ENCODE measurements at places on chromosomes 3 and 15.

DNA sequence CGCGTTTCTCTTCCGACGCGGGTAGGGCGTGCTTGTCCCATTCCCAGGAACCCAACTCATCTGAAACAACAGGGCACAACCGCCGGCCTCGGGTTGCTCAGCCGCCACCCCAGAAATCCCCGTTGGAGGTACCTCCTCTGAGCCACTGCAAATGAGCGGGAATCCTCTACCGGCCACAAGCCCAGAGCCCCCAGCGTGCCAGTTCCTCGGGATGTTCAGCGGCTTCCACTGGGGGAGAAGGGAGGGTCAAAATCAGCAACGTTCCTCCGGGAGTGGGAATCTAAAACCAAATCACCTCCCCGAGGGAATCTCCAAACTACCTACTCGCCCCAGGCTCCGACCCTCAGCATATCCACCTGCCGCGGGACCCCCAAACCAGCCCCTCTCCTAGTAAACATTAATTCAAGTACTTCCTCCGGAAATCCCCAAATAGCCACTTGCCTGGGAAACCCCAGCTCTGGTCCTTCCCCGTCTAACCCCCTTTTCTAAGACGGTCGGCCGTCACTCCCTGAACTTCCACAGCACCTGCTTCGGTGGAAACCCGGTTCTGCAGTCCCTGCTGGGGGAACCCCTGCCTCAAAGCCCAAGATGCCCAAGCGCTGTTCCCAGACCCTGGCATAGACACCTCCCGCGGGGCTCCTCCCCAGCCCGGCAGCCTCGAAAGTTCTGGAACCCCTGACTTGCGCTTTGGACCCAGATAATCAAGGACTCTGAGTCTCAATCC lies 887 bp downstream of the OXTR start:
- DNase-seq: no peak

DNA sequence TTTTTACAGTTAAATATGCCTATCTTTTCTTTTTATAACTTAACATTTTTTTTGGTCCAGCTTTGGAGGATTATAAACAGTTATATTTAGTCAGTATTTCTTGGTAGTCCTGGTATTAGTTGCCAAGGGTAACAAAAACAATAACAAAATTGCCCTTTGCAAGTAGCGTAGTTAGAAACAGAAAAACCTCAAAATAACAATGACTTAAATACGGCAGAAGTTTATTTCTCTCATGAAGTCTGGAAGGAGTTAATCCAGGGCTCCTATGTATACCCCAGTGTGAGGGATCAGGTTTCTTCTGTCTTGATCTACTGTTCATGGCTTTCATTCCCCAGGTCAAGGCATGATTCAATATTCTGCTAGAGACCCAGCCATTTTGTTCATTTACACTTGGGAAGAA lies 14.1 kb upstream of the MYH15 start:
- DNase-seq: no peak

DNA sequence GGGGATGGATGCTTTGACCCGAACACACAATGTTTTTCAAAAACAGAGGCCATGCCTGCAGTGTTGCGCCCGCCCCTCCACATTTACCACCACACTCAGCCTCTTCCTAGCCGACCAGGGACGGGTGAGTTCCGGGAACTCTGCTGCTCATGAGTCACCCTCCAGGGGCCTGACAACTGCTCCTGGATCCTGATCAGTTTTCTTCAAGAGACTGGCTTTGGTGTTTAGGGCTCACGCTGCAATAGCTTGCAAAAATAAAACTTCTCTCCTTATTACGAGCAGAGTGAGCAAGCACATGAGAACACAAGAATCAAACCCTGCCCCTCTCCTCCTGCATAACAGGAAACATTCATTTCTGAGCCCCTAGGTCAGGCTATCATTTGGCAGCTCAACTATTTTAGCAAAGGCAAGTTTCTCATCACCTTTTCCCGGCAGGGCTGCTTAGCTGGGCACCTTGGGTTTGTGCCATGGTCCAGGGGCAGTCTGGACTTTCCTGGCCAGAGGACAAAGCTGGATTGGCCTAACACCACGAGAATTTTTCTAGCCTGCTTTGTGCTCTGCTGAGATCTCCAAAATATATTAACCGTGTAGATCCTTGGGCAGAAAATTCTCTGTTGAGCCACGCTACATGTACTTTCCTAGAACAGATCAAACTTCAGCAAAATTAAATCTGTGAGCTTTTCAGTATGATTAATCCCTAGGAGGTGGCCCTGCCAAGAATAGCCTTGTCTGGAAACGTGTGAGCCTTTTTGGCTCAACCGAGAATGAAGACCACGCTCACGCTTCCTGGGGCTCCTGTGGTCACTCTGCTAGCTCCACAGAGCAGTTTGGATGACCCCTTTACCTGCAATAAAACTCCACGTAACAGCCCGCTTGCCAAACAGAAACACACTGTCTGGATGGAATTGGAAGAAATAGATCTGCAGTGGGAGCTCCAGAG lies 52.7 kb upstream of the SPATA12 start:
- DNase-seq: no peak

- peak; percentile 64 for DNase-seq
Measured at GRCh38 chr3:13657660-13658435, 108.9 kb downstream of the FBLN2 start.

- DNase-seq: no peak
Measured at GRCh38 chr15:64092864-64093626, 593 bp downstream of the CIAO2A start.

DNA sequence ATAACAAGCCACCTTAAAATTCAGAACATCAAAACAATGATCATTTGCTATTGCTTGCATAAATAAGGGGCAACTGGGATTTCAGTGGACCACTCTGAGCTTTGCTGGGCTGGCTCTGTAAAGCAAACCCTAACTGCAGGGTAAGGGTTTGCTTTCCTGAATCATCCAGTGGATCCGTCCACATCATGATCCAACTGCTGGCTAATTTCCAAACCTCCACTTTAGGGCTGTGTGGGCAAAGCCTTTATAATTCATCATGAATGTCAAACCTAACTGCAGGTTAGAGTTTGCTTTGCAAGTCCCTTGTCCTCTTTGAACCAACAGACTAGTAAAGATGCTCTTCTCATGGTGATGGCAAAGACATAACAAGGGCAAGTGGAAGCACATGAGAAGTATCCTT lies 76.1 kb downstream of the SYNPR start:
- DNase-seq: no peak

DNA sequence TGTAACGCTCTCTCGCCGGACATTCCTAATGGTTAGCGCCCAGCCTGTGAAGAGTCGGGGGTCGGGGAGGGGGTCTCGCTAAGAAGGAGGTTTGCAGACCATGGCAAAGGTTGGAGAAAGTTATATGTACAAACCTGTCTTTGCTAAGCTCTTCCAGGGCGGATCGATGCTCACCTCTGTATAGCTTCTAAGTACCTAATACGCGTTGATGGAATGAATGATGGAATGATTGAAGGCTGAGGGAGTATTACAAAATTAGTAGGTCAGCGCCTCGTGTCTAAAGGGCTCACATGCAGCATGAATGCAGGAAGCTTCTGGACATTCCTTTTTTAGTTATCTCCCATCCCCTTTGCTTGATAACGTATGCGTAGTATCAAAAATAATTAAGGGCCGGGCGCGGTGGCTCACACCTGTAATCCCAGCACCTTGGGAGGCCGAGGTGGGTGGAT lies 305 bp upstream of the KPNA1 start:
- no peak for DNase-seq

GRCh38 chr15:73955326-73955725 lies 29.1 kb downstream of the LOXL1 start:
- no peak for DNase-seq

DNA sequence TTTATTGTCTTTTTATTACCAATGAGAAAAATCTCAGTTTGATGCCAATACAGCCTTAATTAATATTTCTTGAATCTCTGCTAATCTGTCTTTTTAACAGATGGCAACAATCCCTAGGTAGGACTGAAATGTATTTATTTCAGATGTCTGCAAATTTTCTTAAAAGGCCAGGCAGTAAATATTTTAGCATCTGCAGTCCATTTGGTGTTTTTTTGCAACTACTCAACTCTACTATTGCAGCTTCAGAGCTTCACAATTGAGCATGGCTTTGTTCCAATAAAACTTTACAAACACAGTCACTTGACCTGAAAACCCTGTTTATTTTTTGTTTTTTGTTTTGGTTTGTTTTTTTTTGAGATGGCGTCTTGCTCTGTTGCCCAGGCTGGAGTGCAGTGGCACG lies 82.7 kb downstream of the RARB start:
- DNase-seq: no peak

DNA sequence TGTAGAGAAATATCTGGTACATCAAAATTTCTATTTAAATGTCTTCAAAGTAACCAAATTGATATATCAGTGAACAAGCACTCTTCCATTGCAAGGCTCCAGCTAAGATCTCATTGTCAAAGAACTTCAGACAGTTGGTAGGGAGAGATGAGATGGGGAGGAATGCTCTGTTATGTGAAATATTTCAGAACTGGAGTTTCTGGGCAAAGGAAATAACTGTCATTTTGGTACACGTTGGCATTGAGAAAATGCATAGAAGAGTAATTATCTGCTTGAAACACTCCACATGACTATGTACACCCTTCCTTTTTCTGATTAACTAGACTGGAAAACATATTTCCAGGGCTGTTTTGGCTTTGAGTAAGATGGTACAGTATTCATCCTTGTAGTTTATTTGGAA lies 297.5 kb upstream of the RASGRP1 start:
- no peak for DNase-seq

- no peak for DNase-seq
Measured at GRCh38 chr3:97975466-97975865, 3.2 kb upstream of the RIOX2 start.

DNA sequence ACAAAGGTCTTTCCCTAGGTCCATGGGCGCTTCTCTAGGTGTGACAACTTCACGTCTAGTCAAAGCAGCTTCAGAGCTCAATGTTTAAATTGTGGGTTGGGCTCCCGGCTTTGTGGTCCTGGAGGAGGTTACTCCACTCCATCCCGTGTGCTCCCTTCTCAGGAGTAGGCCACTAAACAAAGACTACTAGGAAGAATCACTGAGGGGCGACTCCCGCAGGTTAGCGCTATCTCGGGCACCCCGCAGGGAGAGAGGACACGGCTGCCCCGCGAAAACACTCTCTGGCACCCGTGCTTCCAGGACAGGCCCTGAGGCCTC lies 500 bp downstream of the PARP6 start:
- DNase-seq: no peak

DNA sequence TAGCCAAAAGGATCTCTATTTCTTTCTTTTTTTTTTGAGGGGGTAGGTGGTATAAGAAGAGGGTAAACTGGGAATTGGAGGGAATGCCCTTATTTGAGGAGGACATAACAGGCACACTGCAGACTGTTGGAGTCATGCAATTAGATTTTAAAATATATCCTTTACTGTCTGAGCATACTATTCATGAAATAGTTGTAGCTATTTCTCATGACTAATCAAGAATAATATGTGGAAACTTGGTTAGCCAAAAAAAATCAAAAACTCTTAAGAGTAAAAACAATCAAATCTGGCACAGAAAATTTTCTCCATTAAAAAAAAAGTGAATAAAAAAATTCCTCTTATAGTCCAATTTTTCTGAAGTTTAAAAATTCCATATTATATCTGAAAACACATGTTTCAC lies 174.9 kb downstream of the SCAPER start:
- DNase-seq: no peak

GRCh38 chr15:81111510-81112470 lies 22.3 kb upstream of the CFAP161 start:
- DNase-seq: no peak

GRCh38 chr3:138060792-138061191 lies 50.8 kb downstream of the CLDN18 start:
- no peak for DNase-seq

- DNase-seq: no peak
Measured at GRCh38 chr15:29299784-29300183, 30.2 kb upstream of the NSMCE3 start.

All from activated effector memory CD4-positive, alpha-beta T cell treated with Interleukin-2 at 50 U/mL for 16 hours (primary cell).